ENCODE measurements at places on chromosomes 4 and X.

DNA sequence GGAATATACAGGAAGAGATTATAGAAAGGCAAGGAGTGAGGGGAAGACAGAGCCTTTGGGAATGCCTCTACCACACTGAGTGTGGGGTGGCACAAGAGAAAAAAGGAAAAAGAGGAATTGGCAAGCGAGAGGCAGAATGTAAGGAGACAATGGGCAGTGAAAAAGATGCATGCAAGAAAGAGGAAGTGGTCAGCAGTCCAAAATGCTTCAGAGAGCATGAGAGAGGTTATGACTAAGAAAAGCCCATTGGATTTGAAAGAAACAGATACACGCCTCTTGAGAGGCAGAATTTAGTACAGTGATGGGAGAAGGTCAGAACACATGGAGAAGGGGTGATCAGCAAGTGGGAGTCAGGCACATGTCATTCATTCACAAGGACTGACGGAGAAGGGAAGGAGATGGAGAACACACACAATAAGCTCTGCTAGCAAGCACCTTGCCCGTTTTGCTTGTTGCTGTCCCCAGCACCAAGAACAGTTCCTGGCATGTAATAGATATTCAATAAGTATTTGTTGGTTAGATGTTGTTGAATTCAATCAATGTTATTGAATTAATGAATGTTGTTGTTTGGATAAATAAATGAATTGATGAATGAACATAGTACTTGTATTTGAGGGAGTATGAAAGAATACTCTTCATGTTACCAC, 6.3 kb downstream of the DCHS2 start:
- no peak for DNase-seq

DNA sequence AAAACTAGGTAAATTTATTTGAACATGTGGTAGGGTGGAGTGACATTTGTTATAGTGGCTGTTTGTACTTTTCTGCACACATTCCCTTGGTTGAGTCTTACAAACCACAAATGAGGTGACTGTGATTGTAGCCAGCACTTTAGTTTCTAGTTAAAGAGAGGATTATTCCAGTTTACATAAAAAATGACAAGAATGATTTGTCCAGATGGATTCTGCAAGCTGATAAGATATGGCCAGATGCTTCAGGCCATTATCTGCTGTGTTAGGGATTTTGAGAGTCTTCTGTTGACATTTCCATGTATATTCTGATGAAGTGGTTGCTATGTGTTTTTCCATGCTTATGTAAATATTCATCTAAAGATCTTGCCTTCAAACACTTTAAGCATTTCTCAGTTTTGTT, 31.0 kb upstream of the PDE5A start:
- DNase-seq: peak; percentile 21

- DNase-seq: no peak
Measured at GRCh38 chr4:14008494-14008893, 381.0 kb upstream of the BOD1L1 start.

DNA sequence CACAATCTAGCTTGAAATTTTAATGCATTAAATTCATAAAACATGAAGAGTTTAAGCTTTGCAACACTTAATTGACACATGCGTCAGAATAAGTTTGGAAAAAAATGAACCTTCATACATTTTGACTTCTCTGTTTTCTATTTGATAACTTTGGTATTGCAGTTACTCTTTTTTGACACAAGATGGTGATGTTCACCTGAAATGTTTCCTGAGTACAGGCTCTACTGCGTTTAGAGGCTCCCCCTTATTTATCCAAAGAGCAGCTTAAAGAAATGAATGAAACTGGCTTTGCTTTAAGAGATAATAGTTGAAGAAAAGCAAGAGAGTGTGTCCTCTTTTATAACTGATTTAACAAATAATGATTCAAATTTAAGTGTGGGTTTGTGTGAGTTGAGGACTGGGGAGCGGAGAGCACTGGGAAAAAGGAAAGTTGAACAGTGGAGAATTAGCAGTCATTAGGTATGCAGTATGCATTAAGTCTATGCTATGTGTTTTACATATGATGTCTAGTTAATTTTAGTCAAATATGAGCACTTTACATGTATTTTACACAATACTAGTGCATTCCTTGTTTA, 180.6 kb upstream of the NUDT6 start:
- DNase-seq: peak; percentile 58

GRCh38 chr4:25172961-25173915, 13.0 kb upstream of the SEPSECS start:
- DNase-seq: no peak

DNA sequence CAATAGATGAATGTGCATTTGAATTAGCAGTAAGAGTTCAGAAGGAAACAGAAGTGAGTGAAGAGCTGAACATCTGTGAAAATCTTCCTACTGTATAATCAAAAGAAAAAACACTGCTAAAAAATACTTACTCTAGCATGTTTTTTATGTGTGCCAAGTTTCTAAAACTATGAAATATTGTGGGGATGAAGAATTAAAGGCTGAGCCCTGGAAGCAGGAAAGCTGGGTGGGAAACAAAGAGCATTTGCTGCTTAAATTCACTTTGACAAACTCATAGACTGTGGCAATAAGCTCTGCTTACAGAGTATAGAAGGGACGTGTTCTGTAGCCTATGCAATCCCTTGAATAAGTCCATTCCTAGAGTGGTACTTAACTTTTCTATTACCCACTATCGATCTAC, 261.7 kb downstream of the ANKRD50 start:
- peak; percentile 45 for DNase-seq

DNA sequence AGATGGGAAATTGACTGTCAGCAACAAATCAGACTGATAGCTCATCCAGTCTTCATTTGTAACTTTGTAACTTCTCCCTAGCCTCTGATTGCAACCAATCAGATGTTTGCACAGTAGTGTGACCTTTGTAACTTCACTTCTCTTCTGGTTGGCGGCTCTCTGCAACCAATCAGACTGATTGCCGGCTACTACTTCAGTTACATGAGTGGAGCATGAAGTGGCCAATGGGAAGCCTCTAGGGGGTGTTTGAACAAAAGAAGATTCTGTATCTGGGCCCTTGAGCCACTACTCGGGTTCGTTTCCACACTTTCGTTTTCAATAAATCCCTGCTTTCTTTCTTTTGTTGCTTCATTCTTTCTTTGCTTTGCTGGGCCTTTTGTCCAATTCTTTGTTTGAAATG, 1285.8 kb downstream of the TECRL start:
- no peak for DNase-seq

DNA sequence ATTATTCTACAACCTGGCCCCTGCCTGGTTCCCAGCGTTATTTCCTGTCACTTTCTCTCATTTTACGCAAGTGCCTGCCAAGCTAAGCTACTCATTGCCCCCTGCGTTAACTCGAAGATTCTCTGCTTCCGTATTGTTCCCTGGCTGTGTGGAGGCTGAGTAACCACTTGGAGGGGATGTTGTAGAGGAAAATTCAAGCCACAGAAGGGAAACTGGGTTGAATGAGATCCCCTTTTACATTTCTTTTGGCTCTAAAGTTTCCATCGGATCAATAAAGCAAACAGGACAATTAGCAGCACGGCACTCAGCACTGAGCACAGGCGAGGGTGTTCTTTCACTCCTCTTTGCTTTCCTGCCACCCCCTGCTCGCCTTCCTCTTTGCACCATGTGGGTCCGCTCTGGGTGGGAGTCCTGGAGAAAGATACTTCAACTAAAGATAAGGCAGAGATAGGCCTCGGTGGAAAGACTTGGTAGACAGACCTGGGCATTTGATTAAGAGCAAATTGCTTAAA, 4.2 kb upstream of the TMSB4X start:
- DNase-seq: peak; percentile 78

DNA sequence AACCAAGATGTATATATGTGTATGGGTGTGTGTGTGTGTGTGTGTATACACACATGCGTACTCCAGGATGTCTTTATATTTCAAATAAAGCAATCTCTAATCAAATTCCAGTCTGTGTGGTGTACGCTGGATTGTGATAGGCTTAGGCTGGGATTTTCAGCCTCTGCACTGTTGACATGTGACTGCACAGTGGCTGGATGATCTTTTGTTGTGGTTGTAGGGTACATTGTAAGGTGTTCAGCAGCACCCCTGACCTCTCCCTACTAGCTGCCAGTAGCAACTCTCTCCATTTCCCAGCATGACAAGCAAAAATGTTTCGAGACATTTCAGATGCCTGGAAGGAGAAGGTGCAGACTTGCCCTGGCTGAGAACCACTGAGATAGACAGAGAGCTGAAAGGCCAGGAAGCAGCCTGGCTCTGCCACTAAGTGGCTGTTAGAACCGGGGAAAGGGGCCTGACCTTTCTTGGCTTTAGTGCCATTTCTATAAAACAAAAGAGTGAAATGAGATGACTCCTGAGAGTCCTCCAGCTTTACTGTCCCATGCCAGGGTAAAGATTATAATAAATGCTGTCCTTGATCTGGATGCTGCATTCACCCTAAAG, 10.5 kb downstream of the PGM2 start:
- no peak for DNase-seq

- DNase-seq: no peak
Measured at GRCh38 chrX:81708487-81708886, 506.6 kb downstream of the SH3BGRL start.

GRCh38 chr4:6018331-6018730, at the start of gene C4orf50:
Gene C4orf50, minus strand, starts transcription at chr4:6018431.
- no peak for DNase-seq

- no peak for DNase-seq
Measured at GRCh38 chr4:36786519-36786918, 458.0 kb upstream of the NWD2 start.

- no peak for DNase-seq
Measured at GRCh38 chr4:101205916-101206315, 141.4 kb downstream of the PPP3CA start.

- DNase-seq: no peak
Measured at GRCh38 chrX:5236749-5237148, 991.9 kb downstream of the NLGN4X start.

DNA sequence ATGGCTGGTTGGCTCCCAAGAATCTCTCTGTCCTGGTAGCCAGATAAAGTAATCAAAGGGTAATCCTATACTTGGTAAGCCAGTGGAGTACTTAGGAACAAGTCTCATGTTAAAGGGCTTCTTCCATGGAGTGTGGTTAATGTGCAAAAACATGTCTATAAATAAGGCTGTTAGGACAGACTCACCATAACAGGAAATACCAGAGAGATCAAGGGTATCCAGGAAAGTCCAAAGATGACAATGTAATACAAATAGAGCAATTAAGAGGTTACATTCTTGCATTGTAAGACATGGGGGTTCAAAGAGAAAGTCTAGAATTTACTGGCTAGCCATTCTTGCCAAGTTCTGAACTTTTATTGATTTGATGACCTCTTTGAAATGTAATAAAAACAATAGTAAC, 61.9 kb upstream of the ZCCHC13 start:
- no peak for DNase-seq

DNA sequence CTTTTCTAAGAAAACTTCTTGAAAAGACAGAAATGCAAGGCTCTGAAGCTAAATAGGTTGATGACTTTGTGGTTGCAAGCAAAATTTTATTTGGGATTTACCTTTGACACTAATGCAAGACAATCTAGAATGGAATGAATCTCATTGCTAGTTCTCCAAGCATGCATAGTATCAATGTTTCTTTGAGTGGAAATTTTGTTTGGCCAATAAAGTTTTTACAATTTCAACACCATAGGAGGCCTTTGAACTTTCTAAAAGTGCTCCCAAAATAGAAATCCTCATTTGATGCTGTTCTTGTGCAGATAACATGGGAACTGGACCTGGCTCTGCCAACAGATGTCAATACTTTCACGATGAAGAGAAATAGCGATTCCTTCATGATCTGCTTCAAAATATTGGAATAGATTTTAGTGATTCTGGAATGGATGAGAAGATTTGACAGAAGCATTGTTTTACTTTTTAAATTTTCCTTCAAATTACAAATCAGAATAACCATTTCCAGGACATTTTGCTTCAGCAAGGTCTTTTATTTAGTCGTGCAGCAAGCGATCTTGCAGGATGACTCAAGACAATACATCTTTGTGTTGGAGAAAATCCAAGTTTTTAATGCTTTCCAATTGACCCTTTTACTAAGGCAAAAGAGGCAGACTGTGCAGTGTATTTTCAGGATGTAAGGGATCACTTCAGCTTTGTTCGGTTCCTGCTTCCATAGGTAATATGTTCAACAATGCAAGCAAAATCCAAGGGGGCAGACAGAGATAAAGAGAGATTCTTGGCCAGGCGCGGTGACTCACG, 51.7 kb upstream of the OTUD4 start:
- DNase-seq: no peak

GRCh38 chr4:2399216-2399615, 19.2 kb downstream of the ZFYVE28 start:
- DNase-seq: no peak

GRCh38 chrX:56751071-56751470, 22.0 kb downstream of the NBDY start:
- DNase-seq: no peak

DNA sequence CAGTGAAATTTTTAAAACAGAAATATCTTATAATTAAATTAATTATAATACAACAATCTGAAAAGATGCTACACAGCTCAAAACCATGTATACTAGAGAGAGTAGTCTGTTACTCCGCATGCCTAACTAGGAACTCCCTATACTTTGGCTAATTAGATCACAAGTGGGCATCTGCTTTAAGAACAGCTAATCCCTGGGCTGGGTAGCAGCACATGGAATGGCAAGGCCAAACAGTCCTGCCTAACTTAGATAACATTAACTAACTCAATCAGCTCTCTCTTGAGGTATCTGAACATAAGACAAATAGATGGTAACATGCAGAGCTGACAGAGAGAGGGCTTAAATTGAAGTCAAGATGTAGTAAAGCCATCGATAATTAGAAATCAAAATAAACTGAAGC, 9.9 kb downstream of the CHIC2 start:
- DNase-seq: no peak

DNA sequence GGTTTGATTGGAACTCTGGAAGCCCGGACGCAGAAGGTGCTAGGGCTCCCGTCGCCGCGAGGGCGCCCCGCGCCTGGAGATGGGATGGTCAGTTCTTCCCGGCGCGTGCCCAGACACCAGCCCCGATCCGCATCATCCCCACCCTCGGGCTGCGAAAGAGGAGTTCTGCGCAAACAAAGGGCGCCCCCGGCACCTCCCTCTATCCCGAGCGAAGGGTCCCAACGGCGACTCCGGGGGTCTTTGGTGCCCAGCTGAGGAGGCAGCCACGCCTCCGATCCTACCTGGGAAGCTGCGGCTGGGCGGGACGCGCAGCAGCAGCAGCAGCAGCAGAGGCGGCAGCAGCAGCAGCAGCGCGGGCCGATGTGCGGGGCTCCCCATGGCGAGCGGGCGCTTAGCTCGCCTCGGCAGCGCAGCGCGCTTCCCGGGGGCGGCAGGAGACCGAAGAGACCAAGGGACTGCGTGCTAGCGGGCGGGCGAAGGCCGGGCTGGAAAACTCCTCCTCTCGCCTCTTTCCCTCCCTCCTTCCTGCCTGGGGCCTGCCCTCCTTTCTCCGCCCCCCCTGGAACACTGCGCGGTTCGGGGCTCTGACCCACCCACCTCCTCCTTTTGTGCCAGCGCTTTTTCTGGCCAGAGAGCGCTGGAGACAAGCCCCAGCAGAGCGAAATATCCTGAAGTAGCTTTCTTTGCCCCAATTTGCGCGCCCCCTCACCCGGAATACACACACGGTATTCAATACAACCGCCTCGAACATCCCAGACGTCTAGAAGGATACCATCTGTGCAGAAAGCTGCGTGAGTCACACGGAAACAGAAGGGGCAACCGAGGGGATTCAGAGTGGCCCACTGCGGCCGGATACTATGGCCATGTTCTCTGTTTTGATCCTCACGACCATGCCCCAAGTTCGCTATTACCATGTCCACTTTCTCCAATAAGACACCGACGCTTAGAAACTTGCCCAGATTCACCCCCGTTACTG, at the start of gene SRPX:
SRPX (minus strand) TSS at position 457 of the 976 bp plus-strand sequence; CDS start at position 378, 79 bp downstream.
- DNase-seq: peak; percentile 45

GRCh38 chrX:1535241-1536041, 1.5 kb downstream of the P2RY8 start:
- DNase-seq: no peak

GRCh38 chr4:29467044-29467717, 1253.0 kb upstream of the PCDH7 start:
- no peak for DNase-seq

GRCh38 chr4:88587306-88587705, 5.0 kb upstream of the HERC3 start:
- DNase-seq: no peak
